ENCODE measurements at places on chromosomes 11 and 22.
A peak's percentile ranks its signal among the peaks of the same experiment; 100 is the strongest.

DNA sequence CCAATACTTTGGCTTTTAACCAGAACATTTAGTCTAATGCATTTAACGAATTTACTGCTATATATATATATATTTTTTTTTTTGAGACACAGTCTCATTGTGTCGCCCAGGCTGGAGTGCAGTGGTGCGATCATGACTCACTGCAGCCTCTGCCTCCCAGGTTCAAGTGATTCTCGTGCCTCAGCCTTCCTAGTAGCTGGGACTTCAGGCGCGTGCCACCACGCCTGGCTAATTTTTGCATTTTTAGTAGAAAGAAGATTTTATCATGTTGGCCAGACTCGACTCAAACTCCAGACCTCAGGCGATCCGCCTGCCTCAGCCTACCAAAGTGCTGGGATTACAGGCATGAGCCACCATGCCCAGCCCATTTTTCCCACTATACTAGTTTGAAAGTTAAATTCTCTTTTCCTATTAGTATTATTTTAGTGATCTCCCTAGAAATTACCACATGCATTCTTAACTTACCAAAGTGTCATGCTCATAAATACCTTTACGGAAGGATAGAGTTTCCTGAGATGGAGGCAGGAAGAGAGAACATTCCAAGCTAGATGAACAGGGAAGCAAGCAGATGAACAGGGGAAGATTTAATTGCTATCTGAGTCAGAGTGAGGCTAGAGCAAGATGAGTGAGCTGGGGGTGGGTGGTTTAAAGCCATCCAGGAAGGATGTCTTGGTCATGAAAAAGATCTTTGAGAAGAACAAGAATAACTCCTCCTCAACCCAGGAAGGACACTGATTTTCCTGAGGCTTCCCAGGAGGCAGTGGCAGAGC lies 4.4 kb upstream of the PGAP2 start:
- no peak for DNase-seq

DNA sequence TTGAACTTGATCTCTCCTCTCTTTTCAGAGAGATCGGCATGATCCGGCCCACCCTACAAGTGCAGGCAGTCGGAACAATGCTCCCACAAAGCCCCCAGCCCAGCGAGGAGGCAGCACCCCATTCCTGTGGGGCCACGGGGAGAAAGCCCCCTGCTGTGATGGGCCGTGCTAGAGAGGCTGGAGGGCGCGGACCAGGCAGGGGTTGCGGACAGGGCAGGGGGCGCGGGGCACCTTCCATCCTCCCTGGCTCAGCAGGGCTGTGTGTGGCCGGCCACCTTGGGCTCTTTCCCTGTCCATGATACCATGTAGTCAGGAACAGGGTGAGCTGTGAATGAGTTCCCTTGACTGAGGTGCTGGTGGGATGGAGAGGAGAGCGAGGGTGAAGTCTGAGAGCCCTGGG lies 379.8 kb downstream of the BRD1 start:
- no peak for DNase-seq

GRCh38 chr22:29658176-29658575 lies 54.7 kb downstream of the NF2 start:
- DNase-seq, result peak; percentile 97

GRCh38 chr22:29224859-29225410 lies 19.2 kb downstream of the EMID1 start:
- no peak for DNase-seq

DNA sequence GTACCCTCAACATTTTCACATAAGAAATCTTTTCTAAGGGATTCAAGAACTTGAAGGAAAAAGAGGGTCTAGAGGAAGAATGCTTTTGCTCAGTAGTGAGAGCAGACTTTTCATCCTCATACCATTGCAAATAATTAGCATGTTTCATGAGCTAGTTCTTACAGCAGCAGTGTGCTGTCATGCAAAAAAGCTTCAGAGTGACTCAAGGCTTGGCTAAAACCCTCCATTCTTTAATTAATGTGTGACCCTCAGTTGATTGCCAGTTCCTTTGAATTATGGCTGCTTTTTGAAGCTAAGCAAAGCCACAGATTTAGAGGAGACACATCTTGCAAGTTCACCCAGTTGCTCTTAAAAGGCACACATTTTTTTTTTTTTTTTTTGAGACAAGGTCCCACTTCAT lies 36.6 kb upstream of the PCF11 start:
- no peak for DNase-seq

All from MV-4-11 (cell line).